ENCODE measurements at places on chromosomes 12 and 14.

DNA sequence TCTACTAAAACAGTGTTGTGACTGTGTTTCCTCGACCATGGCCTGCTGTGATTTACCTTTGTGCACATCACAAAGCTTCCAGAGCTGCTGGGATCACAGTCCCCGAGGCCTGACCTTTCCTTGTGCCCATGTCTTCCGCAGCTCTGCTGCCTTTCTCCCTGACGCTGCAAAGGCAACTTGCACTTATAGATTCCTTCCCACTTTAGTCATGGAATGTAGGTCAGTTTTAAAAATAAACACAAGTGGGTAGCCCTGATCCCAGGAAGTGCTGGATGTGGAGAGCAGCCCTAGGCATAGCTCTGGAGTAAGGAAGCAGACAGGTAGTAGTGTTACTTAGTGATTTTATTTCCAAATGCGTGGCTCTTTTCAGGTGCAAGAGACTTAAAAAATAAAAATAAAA lies 825.7 kb downstream of the AACS start:
- no peak for DNase-seq

DNA sequence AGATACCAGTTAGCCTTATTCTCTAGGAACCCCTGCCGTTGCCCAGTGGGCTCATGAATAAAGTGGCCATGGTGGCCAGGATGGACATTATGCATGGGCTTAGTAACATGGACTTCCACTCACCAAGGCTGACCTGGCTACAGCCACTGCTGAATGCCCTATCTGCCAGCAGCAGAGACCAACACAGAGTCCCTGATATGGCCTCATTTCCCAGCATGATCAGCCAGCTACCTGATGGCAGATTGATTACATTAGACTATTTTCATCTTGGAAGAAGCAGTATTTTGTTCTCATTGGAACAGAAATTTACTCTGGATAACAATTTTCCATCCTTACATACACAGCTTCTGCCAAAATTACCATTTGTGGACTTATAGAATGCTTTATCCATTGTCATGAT lies 16.2 kb upstream of the LPCAT3 start:
- DNase-seq: no peak

DNA sequence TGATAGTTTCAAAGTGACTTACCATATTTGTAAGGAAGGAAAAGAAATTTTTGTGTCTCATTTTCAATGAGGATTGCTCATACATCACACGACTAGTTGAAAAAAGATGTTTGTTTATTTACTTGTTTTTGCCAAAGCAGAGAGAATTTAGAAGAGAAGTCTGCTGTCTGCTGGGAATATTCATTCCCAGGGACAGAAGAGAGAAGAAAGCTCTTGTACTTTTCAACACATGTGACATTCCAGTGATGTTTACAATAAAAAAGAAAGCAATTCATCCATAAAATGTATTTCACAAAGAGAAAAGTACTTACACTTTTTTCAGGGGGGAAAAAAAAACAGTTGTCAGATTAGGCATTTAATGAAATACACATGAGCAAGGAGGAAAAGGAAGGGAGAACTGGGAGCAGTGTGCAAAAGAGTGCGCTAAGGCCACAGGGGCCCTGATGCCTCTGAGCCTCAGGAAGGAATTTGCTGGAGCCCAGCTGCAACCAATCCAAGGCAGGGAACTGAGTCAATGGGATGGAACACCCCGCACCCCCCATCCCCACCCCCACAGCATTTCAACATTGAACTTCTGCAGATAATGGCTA lies 115.0 kb downstream of the RPAP3 start:
- DNase-seq: no peak

- no peak for DNase-seq
Measured at GRCh38 chr12:59070322-59070933, 150.1 kb upstream of the LRIG3 start.

DNA sequence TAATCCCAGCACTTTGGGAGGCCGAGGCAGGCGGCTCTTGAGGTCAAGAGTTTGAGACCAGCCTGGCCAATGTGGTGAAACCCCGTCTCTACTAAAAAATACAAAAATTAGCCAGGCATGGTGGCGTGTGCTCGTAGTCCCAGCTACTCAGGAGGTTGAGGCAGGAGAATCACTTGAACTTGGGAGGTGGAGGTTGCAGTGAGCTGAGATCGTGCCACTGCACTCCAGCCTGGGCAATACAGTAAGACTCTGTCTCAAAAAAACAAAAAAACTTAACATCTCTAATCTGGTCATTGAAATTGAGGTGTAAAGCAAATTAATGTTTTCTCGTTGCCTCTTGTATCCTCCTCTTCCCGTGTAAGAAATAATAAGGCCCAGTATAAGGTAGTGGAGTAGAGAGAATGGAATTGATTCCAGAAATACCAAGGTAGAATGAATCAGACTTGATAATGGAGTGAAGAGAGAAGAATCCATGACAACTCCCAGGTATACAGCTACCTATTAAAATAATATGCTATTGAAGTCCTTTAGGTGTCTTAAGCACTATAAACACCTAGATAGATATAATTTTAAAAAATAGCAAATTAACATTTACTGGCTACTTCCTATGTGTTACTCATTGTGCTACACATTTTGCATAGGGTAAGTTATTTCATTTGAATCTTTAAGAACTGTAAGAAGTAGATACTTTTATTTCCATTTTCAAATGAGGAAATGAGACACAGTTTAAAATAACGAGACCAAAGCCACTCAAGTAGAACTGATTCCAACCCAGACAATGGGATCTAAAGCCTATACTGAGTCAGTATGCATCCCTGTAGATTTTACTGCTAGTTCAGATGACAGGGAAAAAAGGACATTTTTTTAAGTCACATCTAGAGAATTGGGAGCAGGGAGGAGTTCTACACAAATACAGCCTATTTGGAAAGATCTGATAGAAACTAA lies 23.2 kb downstream of the RAP1B start:
- DNase-seq: no peak

GRCh38 chr14:75430116-75430515 lies 2.3 kb downstream of the JDP2 start:
- DNase-seq: no peak

DNA sequence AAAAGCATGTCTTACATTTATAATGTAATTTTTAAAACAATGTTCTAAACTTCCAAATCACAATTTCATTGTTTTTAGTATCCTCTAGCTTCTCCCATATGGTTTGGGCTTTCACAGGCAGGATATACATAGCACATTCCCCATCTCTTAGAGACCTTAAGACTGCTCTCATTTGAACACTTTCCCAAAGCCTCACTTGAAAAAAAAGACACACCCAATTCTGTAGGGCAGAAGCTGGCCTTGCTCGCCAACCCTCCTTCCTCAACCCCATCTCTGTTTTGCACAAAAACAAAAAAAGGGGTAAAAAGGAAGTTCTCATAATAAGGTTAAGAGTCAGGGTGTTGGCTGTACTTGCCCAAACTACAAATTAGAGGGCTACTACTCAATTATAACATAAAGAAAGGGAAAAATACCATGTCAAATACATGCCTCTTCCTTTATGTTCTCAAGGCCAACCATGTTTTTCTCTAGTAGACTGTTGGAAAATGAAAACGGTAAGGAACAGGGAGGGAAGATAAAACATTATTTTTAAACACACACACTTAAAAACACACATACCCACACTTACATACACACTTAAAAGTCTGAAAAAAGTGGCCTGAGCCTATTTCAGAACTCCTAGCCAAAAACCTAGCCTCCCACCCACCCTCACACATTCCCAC lies 9.9 kb upstream of the KANSL2 start:
- no peak for DNase-seq

DNA sequence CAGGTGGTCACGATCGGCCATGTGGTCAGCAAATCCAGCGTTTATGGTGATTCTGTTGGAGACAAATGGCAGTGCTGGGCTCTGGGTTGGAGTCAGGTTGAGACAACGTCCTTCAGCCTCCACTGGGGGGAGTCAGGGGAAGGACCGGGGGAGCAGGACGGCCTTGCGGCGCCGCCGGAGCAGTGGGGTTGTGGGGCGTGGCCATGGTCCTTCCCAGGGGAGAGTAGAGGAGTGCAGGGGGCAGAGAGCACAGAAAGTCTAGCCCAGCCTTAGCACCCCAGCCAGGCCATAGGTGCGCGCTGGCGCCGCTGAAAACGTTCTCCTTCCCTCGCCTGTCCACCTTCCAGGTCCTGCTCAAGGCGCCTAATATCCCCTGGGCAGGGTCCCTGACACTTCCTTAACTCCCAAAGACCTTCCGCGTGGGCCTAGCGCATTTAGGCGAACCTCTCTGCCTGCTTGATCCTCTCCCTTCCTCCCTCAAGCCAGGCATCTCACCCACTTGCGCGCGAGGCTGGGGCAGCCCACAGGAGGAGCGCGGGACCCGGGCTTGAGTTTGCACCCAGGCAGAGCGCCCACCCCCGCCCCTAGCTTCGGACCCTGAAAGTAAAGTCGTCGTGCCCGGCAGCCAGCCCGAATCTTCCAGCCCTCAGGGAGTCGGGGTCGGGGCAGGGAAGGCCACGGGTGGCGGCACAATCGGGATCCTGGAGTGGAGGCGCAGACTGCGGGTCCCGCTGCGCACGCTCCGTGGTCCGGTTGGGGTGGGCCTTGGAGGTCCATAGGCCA lies 3.1 kb upstream of the KIF26A start:
- peak; percentile 74 for DNase-seq

- no peak for DNase-seq
Measured at GRCh38 chr12:80317307-80317706, 126.7 kb upstream of the PTPRQ start.

- DNase-seq: no peak
Measured at GRCh38 chr12:120764816-120765215, 39.2 kb downstream of the ACADS start.

DNA sequence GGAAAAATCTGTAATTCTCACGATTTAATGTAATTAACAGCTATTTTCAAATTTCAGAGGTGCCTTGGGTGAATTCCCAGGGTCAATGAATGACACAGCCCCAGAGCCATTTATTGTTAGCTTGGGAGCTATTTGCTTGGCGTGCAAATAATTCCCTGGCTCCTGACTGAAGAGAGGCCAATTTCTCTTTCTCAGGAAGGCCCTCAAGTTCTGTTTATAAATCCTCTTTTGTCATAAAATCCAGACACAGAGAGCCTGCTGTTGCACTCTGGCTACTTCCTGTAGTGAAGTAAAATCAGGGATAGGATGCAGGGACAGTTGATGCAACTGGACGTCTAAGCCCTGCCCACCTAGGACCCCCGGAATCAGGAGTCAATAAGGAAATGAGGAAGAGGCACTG lies 154.3 kb downstream of the TMX1 start:
- no peak for DNase-seq

GRCh38 chr14:61065656-61066055 lies 84.6 kb downstream of the SLC38A6 start:
- no peak for DNase-seq

DNA sequence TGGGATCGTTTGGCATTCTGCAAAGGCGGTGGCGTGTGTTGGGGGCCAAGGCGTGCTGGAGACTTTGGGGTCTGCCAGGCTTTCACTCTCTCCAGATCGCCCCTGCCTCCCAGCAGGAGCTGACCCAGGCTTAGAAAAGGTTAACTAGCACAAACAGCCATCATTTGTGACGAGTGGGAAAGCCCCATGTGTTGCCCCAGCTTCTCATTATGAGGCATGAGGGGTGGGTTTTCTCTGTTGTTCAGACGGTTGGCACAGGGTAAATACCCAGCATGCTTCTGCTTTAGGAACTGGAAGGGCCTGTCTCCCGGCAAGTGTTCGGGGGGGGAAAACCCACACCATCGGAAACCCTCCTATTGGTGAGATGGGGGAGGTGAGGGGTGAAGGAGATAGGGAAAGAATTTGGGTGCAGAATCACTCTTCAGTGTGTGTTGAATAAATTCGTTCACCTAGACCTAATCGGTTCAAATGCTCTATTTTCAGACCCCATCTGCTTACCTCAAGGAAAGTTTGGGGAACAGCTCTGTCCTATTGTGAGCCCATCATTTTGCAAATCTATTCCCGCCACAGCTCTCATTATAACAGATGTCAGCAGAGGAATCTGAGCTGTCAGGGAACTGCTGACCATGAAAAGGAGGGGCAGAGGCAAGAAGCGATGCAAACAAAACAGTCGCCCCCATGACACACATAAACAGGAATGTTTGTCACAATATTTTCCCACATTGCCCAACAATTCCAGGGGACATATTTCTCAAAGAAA lies 34.7 kb upstream of the C12orf42 start:
- DNase-seq: no peak

GRCh38 chr12:80325167-80325959 lies 118.7 kb upstream of the PTPRQ start:
- no peak for DNase-seq

DNA sequence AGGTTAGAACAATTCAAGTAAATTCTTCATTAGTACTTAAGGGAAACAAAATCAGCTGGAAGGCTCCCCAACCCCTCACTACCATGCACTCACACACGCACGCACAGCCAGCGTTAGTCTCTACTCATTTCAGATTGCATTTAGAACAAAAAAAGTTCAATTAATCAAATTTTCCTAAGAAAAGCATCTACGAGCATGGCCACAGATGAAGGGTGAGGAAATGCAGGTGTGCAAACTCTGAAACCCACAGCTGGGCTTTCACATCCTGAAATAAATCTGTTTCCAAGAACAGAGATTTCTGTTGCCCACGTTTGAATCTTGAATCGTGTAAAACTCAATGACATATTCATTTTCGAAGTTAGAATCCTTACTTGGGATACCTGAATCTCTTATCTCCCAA lies 62.6 kb downstream of the SEL1L start:
- DNase-seq: no peak

DNA sequence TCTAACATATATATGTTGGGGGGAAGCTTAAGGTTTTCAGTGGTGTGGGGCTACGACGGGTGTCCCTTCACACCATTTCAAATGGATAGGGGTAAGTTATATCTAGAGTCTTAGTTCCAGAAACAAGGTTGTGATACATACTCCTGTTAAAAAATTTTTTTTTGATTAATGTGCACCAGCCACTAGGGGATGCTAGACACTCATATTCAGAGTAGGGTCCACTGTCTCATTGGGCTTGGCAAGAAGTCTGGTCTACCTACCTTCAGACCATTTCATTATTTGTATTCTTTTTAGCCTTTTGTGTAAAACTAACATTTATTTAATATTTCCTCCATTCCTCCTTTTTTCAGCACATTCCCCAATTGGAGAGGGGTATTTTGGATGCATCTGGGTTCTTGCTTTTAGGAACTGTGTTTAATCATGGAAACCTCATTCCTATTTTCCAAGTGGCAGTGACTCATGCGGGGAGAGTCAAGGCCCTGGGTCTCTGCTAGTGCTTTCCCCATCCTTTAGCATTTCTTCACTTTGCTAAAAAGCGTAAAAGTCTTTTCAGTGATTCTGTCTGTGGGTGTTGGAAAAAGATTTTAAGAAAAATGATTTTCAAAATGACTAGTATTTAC lies 33.4 kb downstream of the ANO4 start:
- DNase-seq: peak; percentile 65

- DNase-seq: no peak
Measured at GRCh38 chr14:76811561-76811960, 1.1 kb downstream of the ANGEL1 start.

DNA sequence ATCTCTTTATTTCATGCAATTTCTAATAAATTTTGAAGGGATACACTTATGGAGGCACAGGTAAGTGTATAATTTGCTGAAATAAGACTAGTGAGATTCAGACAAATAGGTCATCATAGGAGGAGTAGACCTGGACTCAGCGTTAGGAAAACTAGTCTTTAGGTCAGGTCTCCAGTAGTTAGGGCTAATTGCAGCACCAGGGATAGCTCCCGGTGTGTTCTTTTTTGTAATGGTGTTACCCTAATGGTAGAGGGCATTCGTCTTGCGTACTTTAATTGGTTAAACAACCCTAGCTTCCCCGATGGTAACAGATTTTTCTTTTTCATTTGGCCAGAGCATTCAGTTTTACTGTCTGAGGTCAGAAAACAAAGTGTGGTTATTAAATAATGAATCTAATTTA lies 64.9 kb downstream of the ARID2 start:
- no peak for DNase-seq

- DNase-seq: no peak
Measured at GRCh38 chr14:81478446-81478845, 55.2 kb downstream of the SEL1L start.

Measured in SW480 (cell line).